Ureter (tissue), 1 donor: ENCODE measurements at places on chromosomes 6 and 20.

GRCh38 chr6:8225113-8225512 is 122.8 kb upstream of the EEF1E1 start:
- no peak for DNase-seq

GRCh38 chr6:152859225-152859624 is 108.6 kb downstream of the VIP start:
- DNase-seq = no peak

GRCh38 chr6:39594285-39594684 is 130.9 kb downstream of the KIF6 start:
- no peak for DNase-seq

DNA sequence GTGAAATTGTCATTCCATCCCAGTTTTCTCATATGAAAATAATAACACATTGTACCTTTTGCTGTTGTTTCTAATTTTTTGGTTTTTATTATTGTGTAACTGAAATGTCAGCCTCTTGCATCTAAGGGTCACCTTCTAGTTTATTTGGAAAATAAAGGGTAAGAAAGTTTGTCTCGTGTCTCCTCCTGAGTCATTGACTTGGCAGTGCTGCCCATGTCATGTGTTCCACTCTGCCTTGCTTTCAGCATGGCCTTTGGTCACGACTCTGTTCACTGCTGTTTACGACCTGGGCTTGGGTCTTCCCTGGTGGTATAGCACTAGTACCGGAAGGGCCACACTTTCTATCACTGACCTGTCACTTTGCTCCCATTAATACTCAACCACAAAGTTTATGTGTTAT is 171.4 kb upstream of the RSPO3 start:
- no peak for DNase-seq

DNA sequence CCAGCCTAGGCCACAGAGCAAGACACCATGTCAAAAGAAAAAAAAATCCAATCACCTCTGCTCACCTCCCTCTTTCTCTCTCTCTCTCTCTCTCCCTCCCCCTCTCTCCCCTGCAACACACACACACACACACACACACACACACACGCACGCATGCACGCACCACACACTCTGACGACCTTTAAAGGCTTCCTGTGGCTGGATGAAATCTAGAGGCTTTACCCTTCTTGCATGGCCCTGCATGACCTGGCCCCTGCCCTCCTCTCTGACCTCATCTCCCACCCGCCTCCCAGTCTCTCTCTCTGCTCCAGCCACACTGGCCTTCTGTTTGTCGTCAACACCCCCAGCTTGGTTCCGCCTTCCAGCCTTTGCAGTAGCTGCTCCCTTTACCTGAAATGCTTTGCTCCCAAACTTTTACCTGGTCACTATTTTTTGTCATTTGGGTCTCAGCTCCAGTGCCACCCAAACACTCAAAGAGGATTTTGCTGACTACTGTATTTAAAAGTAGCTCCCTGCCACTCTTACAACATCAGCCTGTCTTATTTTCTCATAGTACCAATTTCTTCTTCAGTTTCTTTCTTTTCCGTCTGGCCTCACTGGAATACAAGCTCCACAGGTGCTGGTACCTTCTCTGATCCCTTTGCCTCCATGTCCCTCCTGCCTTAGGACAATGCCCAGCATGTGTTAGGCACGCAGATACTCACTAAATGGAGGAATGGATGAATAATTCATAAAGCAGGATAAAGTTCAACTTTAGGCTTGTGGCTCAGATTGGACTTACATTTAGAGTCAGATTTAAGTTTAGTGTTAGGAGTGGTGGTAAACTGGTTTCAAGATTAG is 4.3 kb upstream of the LTA start:
- no peak for DNase-seq

- peak; percentile 51 for DNase-seq
These were observed 180.4 kb upstream of the FOXQ1 start for GRCh38 chr6:1131285-1132079.

DNA sequence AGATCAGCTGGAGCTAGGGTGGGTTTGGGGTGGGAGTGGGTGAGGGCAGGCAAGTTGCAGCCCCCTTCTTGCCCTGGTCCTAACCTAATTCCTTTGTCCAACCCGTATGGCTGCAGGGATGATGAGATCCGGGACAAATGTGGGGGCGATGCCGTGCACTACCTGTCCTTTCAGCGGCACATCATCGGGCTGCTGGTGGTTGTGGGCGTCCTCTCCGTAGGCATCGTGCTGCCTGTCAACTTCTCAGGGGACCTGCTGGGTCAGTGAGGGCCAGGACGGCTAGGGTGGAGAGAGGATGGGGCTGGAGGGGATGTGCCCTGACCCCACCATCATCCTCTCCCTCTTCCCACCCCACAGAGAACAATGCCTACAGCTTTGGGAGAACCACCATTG is 12.0 kb downstream of the TMEM63B start:
- DNase-seq = no peak

DNA sequence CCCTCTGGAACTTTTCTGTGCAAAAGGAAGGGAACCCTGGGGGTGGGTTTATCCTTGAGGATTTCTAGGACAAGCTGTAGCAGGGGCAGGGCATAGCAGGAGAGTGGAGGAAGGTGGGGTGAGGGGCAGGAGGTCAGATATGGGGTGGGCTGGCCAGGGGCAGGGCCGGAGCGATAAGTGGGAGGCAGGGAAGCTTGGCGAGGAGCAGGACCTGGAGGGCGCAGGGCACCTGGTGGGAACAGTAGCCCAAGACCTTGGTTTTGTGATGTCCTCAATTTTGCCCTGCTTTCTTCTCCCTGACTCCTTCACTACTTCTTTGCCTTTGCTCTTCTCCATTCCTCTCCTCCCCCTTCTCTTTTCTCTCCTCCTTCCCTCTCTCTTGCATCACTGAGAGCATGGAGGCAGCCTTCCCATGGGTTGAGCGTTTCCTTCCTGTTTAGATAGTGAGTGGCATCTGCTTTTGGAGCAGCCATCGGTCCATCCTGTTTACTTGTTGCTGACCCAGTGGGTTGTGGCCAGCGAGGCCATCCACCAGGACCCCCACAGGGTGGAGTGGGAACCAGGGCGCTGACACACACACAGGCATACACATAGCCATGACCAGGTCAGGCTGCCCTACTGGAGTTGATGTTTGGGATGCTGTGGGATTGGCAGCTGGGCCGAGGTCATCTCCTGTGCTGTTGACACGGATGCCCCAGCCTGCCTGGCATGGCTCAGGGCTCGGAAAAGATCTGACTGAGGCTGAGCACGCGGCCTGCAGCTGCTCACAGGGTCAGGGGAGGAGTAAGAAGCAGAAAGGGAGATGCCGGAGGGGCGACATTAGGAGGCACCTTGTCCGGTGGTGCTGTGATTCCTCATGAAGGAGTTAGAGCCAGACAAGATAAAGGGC is 121.0 kb upstream of the RNF24 start:
- no peak for DNase-seq

DNA sequence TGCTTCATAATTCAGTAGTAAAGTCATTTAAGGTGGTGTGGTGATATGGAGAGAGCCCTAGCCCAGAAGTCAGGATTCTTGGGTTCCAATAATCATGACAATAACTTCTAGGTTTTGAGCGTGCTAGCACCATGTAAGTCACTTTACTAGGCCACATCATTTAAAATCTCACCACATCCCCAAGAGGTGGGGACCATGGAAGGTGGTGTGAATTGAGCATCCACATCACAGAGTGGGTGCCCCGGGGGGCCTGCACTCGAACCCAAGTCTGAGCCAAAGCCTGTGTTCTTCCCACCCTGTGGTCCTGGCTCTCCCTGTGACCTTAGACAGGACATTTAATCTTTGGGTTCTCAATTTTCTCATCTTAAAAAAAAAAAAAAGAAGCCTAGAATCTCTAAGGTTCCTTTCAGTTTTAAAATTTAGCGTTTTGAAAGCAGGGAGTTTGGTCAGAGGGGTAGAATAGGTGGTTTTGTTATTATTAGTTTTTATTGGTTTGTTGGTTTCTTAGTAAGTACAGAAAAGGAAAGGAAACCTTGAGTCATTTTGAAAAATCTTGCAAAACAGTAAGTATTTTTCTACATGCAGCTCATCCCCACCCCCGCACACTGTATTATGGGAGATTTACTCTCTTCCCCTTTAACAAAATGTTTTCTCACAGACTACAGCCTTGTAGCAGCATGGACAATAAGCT is 26.4 kb downstream of the ARMC2 start:
- DNase-seq = no peak

- no peak for DNase-seq
These were observed 172.8 kb upstream of the ARG1 start for GRCh38 chr6:131400054-131400778.

DNA sequence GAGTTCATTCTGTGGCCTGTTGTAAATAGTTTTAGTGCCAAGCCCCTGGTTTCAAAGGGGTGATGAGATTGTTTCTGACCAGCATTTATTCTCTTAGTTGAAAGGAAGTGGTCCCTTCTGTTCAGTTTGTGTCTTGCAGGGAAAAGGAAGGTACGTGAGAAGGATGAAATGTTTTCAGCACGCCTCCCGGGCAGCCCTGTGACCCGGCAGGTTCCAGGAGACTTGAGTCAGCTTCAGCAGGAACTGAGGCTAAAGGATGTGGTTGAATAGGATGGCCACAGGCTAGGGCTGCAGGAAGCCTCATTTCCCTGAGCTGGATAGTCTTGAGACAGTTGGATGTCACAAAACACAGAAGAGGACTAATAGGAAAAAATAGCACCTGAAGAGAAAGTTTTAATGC is 132.4 kb upstream of the SYNDIG1 start:
- DNase-seq = no peak

GRCh38 chr20:57190536-57191264 is 75.7 kb downstream of the BMP7 start:
- no peak for DNase-seq

DNA sequence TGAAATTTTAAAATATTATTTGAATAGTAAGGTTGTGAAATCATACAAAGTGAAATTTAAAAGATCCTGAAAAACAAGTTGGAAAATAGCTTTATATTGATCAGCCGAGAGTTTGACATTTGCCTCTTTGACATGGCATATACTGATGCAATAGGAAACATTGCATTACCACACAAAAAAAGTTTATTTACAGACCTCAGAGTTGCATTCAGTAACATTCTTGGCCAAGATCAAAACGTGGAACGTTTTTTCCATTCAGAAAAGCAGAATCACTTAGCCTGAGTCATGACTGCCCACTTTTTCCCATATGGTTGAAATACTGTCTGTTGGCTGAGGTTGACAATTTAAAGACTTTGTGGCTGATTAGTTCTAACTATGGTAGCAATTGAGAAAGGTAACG is 55.1 kb upstream of the BACH2 start:
- no peak for DNase-seq

DNA sequence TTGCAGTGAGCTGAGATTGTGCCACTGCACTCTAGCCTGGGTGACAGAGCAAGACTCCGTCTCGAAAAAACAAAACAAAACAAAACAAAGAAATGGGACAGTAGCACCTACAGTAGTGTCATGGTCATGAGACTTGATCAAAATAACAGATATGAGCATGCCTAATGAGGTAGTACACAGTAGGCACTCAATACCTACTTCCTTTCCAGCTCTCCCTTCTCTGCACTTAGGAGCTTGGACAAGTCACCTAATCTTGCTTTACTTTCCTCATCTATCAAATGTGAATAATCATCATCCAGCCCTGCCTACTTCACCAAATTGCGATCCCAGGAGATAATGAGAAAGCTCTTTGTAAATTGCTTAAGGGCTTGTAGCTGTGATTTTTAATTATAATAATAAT is 55.4 kb upstream of the EPB41L1 start:
- DNase-seq = no peak

GRCh38 chr6:127291495-127291894 is 24.8 kb downstream of the RNF146 start:
- no peak for DNase-seq

DNA sequence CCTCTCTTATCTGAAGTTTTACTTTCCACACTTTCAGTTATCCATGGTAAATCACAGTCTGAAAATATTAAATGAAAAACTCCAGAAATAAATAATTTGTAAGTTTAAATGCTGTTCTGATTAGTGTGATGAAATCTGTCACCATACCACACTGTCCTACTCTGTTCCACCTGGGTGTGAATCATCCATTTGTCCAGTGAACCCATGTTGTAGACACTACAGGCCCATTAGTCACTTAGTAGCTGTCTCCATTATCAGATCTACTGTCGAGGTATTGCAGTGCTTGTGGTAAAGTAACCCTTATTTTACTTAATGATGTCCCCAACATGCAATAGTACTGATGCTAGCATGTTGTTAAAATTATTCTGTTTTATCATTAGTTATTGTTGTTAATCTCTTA is 29.2 kb upstream of the MMS22L start:
- DNase-seq = no peak

- DNase-seq = no peak
These were observed 84.2 kb downstream of the CEP57L1 start for GRCh38 chr6:109179507-109179906.

- DNase-seq = no peak
These were observed 481.5 kb upstream of the JAG1 start for GRCh38 chr20:11155156-11155756.

DNA sequence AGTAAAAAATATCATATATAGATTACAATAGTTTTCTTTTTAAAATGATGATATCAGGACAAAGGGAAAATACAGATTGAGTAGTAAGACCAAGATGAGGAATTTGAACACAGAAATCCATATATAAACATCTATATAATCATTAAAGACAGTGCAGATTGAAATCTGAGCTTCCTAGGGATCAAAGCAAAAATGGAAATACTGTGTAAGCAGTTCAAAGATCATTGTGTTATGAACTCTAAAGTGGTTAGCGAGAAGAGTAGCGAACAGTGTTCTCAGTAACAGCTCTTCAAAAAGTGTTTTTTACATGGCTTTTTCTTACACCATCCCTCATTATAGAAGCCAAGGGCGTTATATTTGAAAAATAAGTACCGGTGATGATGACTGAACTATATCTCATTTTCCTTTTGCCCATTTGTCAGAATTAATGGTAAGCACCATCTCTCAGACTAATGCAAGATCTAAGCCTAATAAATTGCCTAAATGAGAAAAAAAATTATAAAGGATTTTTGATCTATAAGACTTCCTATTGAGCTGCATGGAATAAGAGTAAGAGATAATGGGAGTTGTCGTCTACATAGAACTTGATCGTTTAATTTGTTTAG is 226.3 kb downstream of the ZFAND3 start:
- DNase-seq = no peak

DNA sequence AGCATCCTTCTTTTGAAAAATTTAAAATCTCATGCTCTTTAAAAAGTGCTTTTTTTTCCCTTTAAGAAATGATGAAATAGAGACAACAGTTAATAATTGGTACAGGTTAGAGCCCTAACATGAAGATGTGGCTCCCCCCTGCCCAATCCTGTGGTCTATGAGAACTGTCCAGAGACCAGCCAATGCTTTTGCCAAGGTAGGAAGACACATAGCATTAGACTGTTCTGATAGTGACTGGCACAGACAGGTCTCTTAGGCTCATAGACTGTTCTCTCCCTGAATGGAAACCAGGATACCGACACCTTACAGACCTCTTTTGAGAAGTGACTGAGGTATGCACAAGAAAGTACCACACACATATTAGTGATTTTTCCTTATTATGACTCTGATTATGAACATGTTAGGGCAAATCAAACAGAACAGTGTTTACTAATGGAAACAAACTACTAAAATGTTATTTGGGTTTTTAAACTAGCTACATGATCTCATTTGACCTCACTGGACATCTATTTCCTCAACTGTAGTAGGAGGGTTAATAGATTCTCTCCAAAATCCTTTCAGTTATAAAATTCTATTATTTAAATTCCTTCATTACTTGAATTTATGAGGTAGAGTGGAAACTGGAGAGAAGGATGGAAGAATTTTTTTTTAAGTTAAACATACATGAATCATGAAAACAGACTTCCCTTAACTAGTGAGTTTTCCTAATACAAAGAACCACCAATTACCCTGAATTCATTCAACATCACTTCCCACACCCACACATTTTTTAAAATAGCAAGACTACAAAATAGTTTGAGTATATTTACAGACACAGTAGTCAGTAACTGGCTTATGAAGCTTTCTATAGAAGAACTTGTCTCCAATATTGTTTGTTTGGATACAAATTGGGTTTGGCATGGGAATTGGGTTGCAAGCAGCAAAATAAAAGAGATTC is 120.4 kb downstream of the OGFRL1 start:
- DNase-seq = no peak
